H54 (cell line): ENCODE measurements at places on chromosomes 2 and 18.

DNA sequence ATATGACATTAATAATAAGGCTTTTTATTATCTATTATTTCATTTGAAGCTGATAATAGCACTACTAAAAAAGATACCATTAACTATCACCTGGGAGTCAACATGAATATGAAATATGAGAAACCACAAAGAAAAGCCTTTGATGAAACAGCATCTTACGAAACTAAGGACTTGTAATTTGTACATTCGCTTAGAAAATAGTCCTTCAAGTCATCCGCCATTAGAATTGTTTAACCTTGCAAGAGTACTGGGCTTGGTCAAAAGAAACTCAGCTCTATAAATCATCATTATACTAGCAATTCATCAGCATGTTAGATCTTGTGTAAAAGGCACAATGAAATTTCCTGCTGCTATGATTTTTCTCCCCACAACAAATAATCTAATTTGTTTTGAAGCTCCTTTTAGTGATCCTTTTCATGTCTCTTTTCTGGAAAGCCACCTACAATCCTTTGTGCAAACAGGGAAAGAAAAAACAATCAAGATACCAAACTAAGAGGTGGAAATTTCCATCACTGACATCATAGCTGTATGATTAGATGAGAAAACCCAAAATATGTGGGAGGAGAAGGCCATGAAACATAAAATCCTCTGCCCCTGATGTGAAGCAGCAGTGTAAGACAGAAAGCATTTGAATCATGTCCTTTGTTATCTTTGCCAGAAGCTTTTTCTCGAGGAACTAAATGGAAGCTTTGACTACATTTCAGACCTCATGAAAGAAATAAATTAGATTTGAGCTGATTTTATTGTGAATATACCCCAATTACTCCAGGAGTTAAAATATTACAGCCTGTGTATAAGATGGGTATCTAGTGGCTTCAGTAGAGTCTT, 31.2 kb downstream of the SCN9A start:
- DNase-seq, result no peak

GRCh38 chr2:145185696-145186095, 665.8 kb upstream of the ZEB2 start:
- DNase-seq, result no peak

DNA sequence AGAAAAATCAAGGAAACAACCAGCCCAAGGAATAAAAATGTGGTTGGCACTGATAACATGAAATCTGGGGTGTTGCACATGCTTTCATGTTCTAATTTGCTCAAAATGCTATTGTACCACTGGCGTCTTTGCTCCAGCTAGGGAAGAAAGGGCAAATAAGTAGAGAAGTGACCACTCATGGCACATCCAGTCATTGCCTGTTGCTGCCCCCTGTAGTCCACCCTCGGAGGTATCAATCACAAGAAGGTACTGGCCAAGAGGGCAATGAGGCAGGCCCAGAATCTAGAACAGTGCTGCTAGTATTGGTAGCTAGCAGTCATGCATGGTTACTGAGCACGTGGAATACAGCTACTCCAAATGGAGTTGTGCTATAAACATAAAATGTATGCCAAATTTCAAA, 213.4 kb downstream of the CDCA7 start:
- DNase-seq, result no peak

DNA sequence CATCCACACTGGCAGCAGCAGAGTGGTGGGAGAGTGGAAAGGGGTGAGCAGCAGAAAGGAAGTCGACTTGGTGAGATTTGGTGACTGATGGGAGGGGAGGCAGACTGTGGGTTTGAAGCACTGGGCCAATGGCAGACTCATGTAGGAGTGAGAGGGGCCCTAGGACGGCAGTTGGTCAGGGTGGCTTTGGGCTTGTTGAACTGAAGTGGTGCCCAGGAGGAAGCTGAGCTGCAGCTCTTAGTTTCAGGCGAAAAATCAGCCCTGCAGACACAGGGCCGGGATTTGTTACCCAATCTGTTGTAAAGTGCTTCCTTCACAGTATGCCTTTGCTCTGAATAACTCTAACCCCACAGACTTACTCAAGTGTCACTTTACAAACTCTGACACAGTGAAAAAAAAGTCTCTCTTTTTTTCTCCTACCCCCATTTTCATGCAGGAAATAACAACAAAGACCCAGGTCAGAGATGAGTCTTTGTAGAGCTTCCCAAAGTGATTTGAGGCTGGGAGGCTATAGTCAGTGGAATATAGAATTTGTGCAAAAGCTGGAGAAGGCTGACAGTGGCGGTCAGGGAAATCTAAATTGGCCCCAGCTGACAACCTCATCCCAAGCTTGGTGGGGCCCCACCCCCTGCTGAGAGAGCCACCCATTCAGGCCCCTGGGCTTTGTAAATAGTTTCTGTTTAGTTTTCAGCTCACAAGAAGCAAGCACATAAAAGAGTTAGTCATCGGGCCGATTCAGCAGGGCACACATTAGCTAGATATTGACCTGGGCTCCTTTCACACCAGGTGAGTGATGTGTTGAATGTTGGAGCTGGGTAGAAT, 226.9 kb downstream of the VAPA start:
- no peak for DNase-seq

DNA sequence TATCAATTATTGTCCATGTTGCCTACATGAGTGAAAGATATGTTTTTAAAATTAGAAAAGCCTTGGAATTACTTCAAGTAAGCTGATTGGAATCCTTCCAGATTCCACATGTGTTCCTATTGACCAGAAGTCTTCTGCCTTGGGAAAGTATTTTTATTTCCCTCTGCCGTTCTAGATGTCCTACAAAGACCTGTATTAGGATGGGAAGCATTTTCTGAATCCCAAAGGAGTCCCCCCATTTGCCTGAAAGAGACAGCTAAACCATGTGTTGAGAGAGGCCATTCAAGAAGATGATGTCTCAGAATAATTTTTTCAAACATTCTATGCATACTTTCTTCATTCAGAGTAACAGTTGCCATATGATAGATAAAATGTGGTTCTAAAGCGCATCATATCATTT, 19.0 kb upstream of the MYO1B start:
- no peak for DNase-seq

DNA sequence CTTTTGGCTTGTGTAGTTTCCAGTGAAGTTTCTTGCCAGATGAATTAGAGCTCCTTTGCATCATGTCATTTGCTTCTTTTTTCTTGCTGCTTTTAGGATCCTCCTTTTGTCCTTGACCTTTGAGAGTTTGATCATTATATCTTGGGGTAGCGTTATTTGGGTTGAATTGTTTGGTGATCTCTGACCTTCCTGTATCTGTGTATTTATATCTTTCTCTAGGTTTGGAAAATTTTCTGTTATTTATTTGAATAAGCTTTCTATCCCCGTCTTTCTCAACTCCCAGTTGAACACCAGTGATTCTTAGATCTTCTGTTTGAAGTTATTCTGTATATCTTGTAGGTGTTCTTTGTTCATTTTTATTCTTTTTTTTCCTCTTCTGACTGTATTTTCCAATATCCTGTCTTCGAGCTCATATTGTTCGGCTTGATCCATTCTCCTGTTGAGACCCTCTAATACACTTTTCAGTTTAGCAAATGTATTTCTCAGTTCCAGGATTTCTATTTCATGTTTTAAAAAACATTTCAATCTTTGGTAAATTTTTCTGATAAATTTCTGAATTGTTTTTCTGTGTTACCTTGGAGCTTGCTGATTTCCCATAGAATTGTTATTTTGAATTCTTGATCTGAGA, 20.8 kb downstream of the GALNT1 start:
- no peak for DNase-seq

DNA sequence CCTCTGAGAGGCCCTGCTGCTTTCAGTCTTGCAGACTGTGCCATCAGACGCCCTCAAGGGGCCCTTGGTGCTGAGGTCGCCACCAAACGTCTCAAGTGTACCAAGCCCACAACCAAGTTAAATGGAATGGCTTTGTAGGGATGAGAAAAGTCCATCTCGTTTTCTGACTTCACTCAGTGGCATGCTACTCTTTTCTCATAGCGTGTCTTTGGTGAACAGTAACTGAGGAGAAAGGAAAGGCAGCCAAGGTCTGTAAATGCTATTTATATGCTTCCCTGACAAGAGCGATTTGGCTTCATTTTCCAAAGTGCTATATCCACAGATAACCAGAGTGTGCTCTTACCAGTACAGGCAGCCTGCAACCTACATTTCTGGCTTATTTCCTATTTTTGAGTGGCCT, 123.0 kb downstream of the MTX2 start:
- no peak for DNase-seq

GRCh38 chr2:28619213-28620196, 123.6 kb downstream of the PLB1 start:
- no peak for DNase-seq

- DNase-seq, result no peak
These were observed 193.1 kb upstream of the UBE2E3 start for GRCh38 chr2:180787330-180787729.

DNA sequence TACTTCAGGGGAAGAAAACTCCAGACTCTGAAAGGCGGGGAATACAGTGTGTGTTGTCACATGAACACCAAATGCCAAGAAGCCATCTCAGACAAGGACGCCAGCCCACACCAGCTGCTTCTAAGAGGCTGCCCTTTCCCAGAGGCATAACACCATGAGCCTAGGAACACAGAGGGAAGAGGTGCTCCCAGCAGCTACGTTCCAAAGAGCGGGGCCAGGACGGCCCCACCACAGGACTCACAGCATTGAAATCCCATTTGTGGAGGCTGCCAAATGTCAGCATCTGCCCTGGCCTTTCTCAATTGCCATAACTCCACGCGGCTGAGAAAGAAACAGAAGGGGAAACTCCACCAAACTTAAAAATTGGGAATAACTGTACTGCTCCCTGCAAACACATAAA, 20.1 kb upstream of the ID2 start:
- no peak for DNase-seq

DNA sequence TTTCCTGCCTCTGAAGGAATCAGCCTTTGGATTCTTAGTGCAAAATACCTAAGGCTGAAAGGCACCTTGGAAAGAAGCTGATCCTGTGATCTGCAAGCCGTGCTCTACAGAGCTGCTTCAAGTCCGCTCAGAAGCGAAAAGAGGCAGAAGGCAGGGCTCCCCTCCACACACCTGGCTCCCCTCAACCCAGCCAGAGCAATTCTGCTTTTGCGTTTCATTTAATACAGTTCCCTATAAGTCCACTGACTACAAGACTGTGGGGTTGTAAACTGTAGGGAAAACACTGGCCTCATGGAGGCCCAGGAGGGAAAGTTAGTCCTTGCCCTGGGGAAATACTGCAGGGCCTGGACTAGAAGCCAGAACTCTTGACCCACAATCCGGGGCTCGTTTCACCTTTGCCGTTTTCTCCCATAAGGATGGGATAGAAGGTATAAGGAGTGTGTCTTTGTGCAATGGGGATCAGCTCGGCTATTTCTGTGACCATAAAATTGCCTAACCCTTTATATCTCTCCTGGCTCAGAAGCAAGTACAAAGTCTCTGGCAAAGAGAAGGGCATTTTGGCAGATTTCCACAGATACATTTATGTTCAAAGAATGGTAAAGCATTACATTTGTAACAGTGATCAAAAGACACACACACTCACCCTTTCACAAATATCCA, 95.8 kb upstream of the TEX51 start:
- DNase-seq, result no peak

GRCh38 chr2:26904839-26905238, 56.9 kb downstream of the DPYSL5 start:
- no peak for DNase-seq

DNA sequence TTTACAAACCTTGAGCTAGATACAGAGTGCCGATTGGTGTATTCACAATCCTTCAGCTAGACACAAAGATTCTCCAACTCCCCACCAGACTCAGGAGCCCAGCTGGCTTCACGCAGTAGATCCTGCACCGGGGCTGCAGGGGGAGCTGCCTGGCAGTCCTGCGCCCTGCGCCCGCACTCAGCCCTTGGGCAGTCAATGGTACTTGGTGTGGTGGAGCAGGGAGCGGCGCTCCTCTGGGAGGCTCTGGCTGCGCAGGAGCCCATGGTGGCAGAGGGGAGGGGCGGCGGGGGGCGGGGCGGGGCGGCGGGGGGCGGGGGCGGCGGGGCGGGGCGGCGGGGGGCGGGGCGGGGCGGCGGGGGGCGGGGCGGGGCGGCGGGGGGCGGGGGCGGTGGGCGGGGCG, 923.4 kb downstream of the SOCS6 start:
- DNase-seq, result no peak
